ENCODE measurements at places on chromosomes 3 and 15.

GRCh38 chr15:43436395-43436794 lies 56.6 kb downstream of the TP53BP1 start:
- DNase-seq = no peak

- DNase-seq = no peak
Measured at GRCh38 chr15:28955160-28955992, 69.6 kb downstream of the APBA2 start.

DNA sequence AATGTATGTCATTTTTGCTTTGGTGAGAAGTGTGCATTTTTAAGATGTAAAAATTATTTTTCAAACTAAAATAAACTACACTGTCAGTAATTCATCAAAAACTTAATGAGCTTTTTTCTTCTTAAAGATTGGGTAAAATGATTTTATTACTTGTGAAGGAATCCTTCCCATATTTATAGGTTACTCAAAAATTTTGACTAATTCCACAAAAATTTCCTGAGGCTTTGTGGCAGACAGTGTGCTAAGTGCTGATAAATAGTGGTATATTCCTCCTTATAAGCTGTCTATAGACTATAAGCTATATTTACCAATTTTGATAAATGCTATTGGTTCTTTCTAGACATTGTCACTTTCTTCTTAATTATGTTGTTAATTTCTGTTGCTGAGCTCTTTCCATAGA lies 284.5 kb upstream of the SEMA6D start:
- peak; percentile 15 for DNase-seq

- no peak for DNase-seq
Measured at GRCh38 chr3:172824229-172824628, 73.7 kb downstream of the ECT2 start.

DNA sequence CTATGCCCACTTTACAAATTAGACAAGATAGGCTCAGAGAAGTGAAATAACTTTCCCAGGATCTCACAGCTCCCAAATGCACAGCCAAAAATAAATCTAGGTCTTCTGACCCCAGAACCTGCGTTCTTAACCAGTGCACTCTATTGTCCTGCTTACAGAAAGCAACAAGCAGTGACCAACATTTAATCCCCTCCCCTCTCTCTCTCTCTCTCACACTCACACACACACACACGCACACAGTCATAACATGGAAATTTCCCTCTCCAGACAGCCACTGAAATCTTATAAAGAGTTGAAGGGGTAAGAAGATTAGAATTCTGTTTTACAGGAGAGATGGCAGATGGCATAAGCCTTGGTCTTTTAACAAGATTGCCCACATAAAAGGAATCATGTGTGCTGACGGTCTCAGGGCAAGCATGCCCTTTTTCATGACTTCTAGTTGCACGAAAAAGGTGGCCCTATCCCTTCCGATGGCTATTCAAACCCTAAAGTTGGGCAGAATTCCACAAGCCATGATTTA lies 29.4 kb downstream of the EOGT start:
- no peak for DNase-seq

GRCh38 chr15:35181538-35181937 lies 96.4 kb upstream of the NANOGP8 start:
- no peak for DNase-seq

DNA sequence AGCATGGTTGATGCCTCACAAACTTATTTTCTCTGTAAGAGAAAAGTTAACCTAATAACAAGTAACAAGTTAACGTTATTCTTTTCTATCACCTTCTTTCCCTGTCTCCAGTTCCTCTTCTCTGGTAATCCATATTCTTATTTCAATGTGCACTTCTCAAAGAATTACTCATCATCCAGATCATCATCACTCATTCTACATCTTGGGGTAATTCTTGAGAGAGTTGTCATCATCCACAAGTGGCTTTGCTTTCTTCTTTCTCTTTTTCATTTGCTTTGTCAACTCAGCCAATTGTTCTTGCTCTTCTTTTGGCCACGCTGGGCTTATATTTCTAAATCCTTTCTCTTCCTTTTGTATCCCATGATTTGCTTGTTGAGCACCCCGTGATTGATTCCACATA lies 20.8 kb upstream of the RNF111 start:
- DNase-seq = no peak

DNA sequence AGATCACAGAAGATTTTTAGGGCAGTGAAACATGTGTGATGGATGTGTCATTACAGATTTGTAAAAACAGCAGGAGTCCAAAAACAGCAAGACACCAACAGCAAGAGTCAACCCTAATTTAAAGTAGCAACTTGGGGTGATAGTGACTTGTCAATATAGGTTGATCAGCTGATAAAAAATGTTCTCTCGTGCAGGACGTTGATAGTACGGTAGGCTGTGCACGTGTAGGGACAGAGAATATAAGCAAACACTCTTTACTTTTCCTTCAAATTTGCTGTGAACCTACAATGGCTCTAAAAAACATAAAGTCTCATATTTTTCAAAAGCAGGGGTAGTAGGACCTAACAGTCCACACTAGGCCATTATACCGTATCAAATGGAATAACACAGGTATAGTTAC lies 120.8 kb downstream of the STAG1 start:
- DNase-seq = no peak

DNA sequence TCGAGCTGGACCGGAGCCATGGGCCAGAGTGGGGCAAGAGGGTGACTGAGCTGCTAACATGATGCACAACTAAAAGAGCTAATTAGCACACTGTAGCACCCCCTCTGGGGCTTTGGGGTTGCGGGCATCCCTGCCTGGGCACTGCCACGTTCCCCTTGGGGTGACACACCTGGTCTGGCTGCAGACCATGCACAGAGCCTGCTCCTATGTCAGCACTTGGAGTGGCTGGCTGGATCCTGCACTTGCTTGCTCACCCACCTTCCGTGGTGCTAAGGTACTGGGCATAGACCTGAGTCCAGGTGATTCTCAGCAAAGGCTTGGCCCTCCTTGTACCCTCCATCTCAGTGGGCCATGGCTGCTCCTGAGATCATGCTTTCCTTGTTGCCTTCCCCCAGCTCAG lies 12.8 kb upstream of the SPTBN5 start:
- DNase-seq = no peak

DNA sequence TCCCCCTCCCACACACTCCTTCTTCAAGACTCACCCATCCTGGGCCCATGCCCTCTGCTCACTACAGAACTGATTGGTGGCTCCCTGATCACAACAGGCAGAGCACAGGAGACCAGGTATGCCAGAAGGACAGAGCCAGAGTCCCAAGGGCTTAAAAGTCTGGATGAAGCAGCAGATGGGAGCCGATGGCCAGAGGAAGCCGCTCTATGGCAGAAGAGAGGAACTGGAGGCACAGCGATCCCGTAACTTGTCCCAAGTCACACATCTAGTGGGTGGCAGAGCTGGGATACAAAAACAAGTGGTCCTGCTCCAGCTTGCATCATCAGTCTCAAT lies 20.7 kb downstream of the ITGA11 start:
- DNase-seq = no peak

DNA sequence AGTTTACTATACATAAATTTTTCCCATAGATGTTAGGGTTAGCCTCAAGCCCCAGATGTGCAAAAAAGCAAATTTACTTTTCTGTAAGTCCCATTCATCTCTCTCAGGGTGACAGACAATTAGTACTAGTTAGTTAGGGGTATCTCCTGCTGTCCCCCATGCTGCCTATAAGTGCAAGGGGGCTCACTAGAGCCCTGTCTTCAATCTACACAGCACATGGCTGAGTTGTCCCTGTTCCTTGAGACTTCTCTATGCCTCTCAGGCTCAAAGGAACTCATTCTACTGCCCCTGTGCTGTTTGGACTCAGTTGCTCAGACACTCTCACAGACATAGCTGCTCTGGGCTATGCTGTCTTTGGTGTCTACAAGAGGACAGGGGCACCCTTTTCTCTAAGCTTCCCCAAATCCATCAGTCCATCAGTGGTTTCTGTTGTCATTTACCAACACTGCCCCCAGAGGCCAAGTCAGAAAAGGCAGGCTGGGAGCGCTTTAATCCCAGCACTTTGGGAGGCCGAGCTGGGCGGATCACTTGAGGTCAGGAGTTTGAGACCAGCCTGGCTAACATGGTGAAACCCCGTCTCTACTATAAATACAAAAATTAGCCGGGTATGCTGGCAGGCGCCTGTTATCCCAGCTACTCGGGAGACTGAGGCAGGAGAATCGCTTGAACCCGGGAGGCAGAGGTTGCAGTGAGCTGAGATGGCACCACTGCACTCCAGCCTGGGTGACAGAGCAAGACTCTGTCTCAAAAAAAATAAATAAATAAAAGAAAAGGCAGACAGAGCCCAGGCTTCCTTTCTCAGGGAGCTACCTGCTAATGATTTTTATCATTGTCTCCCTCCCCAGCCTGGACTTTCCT lies 31.4 kb upstream of the PRTG start:
- no peak for DNase-seq

DNA sequence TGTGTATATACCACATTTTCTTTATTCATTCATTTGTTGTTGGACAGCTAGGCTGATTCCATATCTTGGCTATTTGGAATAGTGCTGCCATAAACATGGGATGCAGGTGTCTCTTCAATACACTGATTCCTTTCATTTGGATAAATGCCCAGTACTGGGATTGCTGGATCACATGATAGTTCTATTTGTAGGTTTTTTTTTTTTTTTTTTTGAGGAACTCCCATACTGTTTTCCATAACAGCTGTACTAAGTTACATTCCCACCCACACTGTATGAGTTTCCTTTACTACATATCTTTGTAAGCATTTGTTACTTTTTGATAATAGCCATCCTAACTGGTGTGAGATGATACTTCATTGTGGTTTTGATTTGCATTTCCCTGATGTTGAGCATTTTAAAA lies 437.7 kb downstream of the DIPK2A start:
- no peak for DNase-seq

DNA sequence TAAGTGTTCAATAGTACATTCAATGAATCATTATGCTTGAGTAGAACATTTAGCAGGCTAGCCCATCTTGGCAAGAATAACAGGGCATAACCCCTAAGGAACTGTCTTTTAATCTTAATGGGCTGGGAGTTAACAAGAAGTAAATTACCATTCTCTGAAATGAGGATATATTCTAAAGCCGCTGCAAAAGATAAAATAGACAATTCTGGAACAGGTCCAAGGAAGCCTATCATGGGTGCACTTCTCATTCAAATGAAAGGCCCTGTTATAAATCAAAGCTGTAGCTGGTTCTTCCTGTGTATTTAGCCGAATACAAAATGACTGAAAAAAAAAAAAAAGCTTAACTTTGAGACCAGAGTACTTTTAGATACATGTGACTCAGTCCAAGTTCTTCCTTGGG lies 15.6 kb downstream of the MTHFS start:
- DNase-seq = no peak

DNA sequence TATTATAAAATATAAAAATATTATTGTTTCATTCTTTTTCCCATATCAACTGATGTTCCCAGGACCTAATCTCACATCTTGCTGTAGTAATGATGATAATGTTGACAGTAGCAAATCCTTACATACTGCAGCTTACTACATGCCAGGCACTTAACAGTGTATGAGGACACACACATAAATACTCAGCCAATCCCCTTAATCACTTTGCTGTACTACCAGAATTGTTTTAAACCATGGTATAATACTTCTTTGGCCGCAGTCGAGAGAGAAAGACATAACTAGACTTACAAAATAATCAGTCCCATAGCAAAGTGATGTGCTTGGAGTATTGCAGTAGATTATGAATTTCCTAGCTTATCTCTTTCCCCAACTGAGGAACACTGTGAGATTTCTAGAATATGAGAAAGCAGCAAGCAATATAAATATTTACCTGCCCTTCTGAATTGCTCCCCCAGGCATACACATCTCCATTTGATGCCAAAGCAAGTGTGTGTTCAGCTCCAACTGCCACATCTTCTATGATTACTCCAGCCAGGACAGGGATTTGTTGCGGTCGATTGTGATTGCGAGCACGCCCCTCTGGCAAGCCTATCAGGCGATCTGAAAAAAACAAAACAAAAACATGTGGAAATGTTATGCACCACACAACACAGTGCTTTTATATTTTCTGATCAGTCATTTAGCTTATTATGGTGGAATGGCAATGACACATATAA lies 33.0 kb downstream of the FBXL22 start:
- DNase-seq = no peak

- no peak for DNase-seq
Measured at GRCh38 chr15:41832875-41833274, 5.0 kb downstream of the JMJD7 start.

GRCh38 chr15:64883997-64884511 lies 27.6 kb upstream of the ANKDD1A start:
- peak; percentile 78 for DNase-seq

- DNase-seq = no peak
Measured at GRCh38 chr3:171462224-171462623, 2.0 kb upstream of the TNIK start.

GRCh38 chr15:47711655-47712054 lies 5.7 kb upstream of the SEMA6D start:
- no peak for DNase-seq

- no peak for DNase-seq
Measured at GRCh38 chr15:70037292-70037640, 60.5 kb downstream of the TLE3 start.

DNA sequence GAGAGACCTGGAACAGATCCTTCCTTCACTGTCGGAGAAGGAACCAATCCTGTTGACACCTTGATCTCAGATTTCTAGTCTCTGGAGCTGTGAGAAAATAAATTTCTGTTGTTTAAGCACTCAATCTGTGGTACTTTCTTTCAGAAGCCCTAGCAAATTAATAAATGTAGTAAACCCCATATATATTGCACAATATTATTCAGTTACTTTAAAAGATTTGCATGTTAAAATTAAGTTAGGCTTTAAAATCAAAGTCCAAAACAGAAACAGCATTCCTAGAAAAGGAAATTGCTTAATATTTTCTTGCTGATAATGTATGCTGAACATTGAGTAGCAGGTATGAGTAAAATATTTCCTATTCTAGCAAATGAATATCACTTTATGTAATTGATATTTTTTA lies 113.2 kb downstream of the LEKR1 start:
- DNase-seq = no peak

- DNase-seq = no peak
Measured at GRCh38 chr3:10599017-10599416, 93.6 kb upstream of the ATP2B2 start.

GRCh38 chr3:48756640-48757039 lies 39.6 kb upstream of the IP6K2 start:
- DNase-seq = no peak

- no peak for DNase-seq
Measured at GRCh38 chr3:140922634-140923033, 19.0 kb upstream of the SLC25A36 start.

DNA sequence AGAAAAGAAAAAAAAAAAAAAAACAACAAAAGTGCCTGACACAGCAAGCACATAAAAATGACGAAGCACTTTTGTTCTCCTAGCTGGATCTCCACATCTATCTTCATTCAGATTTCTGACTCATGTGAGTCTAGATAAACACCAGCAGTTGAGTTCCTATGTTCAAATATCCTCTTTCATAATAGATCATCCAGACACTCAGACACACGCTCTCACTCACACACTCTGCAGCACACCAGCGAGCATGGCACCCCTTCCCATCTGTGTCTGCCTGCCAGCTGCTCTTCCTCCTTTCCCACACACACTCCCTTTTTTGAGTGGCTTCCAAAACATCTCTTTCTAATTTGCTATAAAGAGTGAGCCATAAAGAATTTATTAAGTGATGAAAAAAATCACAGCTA lies 19.8 kb upstream of the CELF6 start:
- DNase-seq = peak; percentile 88
